ENCODE measurements at places on chromosomes 13 and 19.

DNA sequence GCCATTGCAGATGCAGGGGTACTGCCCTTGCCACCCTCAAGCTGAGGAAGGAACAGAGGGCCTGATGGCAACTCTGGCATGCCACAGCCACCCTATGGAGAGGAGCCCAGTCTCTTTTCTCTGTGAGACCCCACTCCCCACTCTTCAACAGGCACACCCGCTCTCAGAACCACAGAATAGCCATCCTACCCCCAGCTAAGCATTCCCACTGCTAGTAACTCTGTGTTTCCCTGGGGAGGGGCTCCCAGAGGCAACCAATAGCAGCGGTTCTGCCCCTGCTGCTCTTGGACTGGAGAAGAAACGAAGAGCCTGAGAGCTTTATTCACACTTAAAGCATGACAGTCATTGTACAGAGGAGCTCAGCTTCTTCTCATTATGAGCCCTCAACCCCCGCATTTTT is 49.3 kb downstream of the UBL3 start:
- DNase-seq = no peak

- no peak for DNase-seq
Observed at GRCh38 chr19:7983286-7983950, 22.0 kb downstream of the ELAVL1 start.

GRCh38 chr19:58218899-58219298 is 9.8 kb upstream of the ZNF544 start:
- no peak for DNase-seq

DNA sequence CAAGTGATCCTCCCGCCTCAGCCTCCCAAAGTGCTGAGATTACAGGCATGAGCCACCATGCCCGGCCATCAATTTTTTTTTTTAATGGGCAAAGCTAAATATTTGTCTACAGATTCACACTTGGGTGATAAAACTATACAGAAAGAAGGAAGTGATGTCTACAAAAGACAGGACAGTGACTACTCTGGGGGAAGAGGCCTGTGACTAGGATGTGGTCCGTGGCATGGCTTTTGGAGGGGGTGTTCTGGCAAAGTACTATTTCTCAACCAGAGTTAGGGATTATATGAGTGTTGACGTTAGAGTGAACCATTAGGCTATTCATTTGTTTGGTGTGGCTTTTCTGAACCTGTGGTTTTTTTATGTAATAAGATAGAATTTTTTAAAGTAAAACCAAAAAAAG is 42.7 kb downstream of the INSR start:
- no peak for DNase-seq

DNA sequence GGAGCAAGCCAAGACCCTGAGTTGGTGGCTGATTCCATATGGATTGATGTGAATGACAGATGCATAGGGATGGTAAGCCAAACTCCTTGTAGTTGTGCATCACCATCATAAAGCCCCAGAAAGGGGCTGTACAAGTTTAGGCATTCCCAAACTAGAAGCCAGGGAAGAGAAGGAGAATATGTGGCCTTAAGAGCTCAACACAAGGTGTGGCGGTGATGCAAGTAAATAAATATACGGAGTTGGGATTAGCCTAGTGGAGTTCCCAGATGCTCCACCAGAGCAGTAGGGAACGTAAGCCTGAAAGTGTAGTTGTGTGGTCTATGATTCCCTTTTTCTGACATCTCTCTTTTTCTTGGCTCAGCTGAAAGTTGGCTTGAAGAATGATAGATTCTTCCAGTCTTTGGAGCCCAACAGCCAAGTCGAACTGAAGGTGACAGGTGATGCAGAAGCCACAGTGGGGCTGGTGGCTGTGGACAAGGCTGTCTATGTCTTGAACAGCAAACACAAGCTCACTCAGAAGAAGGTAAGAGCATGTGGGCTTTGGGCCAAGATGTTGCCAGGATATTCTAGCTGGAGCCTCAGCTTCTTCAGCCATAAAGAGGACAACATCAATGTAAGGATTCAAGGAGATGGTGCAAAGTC is 30.1 kb downstream of the RDH8 start:
- no peak for DNase-seq

GRCh38 chr13:30715837-30716236 is 19.5 kb upstream of the ALOX5AP start:
- no peak for DNase-seq

DNA sequence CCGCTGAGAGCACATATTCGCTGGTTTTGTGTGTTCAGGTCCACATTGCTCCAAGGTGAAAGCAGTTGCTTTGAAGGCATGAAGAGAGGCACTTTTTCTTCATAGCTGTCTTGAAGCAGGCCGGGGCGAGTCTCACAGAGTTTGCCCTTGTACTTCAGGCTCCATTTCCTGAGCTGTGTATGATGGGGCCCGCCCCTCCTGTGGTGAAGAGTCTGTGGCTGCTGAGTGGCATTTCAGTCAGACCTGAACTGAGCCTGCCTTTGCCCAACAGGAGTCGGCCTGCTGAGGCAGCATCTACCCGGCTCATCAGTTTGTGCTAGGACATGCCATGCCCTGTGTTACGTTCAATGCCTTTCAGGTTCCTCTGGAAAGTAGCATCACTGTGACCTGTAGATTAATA is 44.4 kb upstream of the C1QTNF9 start:
- no peak for DNase-seq

GRCh38 chr19:36773223-36773579 is 594 bp upstream of the ZNF850 start:
- no peak for DNase-seq

GRCh38 chr13:111313911-111314425 is 6.5 kb upstream of the TEX29 start:
- DNase-seq = no peak

- no peak for DNase-seq
Observed at GRCh38 chr13:107078229-107078765, 510.4 kb upstream of the ARGLU1 start.

- no peak for DNase-seq
Observed at GRCh38 chr19:339262-339887, 5.2 kb downstream of the MIER2 start.

Data from hindlimb muscle (tissue), 1 donor.